Hematopoietic multipotent progenitor cell treated with erythropoietin and hydrocortisone succinate and interleukin-3 and kit ligand, for 8 days (in vitro differentiated cells): ENCODE measurements at places on chromosomes 1 and 21.

GRCh38 chr1:114219172-114219868 is 65.7 kb upstream of the SYT6 start:
- DNase-seq, result no peak

- no peak for DNase-seq
Observed at GRCh38 chr1:210104103-210104502, 128.5 kb upstream of the SERTAD4 start.

- DNase-seq, result peak; percentile 64
Observed at GRCh38 chr1:27366113-27366410, 699 bp downstream of the MAP3K6 start.

DNA sequence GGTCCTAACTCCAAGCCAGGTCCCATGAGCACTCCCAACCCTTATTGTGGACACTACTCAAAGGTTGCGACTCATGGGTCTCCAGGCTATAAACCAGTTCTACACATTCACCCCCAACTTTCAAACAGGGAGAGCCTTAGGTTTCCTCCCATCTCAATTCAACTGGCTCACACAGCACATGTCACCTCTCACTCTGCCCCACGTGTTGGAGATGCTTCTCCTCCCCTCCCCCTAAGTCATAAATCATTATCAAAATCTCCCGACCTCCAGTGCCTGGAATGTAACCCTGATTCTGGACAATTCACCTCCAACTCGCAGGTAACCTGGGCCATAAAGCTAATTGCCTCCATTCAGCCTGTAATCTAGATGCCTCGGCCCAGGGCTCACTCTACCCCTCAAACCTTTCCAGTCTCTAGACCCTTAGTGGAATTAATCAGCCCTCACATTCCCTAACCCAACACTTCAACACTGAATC is 595 bp downstream of the AK2 start:
- peak; percentile 65 for DNase-seq

GRCh38 chr1:200542162-200542561 is 78.4 kb downstream of the KIF14 start:
- DNase-seq, result no peak

GRCh38 chr1:29640428-29640785 is 404.1 kb downstream of the PTPRU start:
- DNase-seq, result no peak

GRCh38 chr1:37995751-37996345 is 6.0 kb upstream of the SF3A3 start:
- peak; percentile 53 for DNase-seq

DNA sequence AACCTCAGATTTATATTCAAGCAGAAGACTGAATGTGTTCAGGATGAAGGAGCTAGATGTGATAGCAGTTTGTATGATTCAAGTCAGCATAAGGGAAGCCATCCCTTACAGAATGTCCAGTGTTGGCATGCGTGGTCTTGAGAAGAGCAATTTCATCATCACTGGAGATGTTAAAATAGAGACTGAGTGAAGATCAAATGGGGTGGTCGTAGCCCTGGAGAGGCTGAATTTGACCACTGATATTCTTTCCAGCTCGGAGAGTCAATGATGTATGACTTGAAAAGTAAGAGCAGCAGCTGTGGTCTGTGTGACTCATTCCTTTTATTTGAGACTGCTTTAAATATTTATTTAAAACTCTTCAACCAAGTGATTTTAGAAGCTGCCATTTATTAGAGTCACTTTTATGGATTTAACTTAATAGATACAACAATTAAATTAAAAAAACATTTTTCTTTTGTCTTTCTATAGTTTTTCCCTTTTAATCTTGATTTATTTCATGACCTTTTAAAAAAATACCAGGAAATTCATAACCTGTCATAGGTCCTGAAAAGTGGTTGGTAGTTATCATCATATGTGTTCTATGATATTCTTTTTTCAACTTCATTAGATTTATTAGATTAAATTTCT is 15.5 kb downstream of the FMN2 start:
- DNase-seq, result no peak

DNA sequence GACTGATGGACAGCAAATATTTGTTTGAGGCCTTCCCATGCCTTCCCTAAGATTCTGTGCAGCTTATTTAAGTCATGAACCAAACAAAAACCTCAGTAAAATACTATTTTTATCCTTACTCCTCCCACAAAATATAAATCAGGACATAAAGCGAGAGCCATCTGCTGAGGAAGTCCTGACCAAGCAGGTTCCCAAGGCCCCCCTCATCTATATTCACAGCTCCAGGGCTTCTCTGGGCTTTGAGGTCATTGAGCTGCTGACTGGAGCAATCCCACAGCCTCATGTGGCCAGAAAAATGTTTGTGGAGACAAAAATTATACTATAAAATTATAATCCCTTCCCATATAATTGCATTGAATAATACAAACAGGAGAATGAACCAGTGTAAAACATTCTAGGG is 846.2 kb downstream of the ADGRL2 start:
- no peak for DNase-seq

- DNase-seq, result no peak
Observed at GRCh38 chr1:203098445-203098844, 12.6 kb upstream of the MYOG start.

GRCh38 chr1:234938135-234938534 is 190.5 kb downstream of the TOMM20 start:
- no peak for DNase-seq

GRCh38 chr1:11188858-11189451 is at the start of gene ANGPTL7:
Gene ANGPTL7 (plus strand): TSS chr1:11189355. CDS start chr1:11189580, 225 bp downstream.
- DNase-seq, result no peak
